ENCODE measurements at places on chromosomes 5 and 9.

- DNase-seq: no peak
Observed at GRCh38 chr5:138981586-138981985, 106.5 kb upstream of the LRRTM2 start.

DNA sequence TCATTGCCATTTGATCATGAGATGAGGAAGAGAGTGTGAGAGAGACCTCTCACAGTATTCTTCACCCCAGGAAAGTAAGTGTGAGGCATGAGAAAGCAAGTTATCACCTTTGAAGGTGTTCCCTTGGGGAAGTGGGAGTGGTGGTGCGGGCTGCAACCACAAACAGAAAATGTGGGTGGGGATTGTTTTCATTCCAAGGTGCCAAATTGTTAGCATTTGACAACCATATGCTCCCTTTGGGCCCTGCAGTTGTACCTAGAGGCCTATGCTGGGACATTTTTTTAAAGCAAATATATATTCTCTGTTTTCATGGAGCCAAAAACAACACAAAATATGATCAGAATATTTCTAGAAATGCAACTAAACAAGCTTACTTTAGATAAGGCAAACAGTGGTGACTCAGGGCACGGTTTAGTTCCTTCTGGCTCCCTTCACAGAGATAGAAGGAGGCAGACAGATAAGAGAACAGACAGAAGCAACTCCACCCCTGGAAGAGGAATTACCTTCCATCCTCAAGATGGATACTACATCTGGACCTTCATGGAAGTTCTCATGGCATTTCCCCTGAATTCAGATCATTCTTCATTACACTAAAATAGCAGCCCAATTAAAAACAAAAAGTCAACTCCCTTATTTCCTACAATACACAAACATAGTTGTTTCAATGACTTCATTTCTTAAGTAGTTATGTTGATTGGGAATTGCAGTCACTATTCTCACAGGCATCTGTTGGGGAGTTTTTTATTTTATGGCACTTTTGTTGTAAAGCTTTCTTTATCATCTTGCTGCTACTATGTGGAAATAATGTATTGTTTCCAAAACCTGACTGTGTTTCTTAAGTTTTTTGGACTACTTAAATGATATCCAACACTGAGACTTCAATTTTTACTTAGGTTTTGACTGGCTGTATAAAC is 416.6 kb downstream of the PLK2 start:
- no peak for DNase-seq

DNA sequence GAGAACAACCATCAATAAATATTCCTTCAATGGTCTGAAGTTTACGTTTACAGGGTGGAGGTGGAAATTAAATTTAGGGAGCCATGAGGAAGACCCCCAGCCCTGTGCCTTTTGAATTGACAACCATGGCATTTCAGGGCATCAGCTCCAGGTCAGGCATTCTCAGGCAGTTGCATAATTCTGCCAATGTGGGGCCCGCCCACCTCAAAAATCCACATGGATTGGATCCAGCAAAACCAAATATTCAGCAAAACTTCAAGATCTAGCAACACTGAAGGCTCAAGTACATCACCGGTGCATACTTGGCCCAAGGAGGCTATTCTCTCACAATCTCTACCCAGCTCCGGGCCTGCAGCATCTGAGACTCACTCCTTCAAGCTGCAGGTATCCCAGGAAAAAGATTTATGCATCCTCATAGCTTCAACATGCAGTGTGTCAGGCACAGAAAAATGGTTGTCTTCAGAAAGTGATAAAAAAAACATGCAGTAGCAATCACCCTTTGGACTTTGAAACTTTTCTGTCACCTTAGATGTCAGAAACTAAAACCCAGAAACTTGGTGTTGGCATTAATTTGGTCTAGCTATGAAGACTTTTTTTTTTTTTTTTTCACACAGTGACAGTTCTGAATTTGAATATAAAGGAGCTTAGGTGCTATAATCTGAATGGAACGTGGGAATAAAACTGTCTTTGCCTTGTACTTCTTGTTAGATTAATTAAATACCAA is 21.4 kb upstream of the ANXA2R start:
- DNase-seq: no peak

- no peak for DNase-seq
Observed at GRCh38 chr5:137800700-137801411, 46.7 kb upstream of the HNRNPA0 start.

- DNase-seq: no peak
Observed at GRCh38 chr5:143819716-143820115, 7.8 kb downstream of the HMHB1 start.

Measured in activated CD8-positive, alpha-beta memory T cell treated with anti-CD3 and anti-CD28 coated beads for 1 hour (primary cell).